ENCODE measurements at places on chromosomes 2 and 18.

DNA sequence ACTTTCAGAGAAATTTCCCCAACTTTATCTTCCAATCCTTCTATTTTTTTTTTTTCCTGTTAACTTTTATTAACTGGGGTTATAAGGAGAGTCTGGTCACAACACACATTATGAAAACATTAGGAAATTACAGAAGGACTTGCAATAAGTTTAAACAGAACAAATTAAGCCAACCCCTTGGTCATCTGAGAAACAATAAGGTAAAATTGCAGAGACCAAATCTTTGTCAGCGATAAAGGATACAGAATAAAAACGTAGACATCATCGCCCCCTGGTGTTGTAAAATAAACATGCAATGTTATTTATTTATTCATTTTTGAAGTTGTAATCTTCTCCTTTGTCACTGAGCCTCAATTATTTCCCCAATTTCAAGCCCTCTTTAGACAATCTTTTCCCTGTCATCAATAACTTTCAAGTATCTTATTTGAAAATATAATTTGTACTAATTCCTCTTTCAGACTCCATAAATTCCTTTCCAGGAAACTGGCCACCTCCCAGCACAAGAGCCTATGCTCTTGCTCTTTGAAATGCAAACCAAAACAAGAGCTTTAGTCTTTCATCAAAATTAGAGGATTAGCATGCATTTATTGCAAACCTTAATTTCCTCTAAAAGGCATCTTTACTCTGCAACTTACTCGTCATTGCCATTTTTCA is 19.5 kb downstream of the G6PC2 start:
- ATAC-seq: peak; percentile 63

DNA sequence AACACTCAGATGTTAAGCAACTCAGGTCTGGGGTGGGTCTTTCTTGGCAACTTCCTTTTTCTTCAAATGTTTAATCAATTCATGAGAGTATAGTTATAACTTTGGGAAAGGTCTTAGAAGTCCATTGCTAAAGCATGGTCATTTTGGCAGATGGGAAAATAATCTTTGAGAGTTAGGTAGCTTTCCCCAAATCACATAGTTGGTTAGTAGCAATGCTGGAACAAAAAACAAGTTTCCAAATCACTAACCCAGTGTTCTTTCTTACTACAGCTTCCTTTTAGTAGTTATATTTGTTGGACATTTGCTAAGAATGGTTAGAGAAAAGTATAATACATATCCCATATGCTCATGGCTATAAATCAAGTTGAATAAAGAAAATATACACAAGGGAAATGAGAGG is 185.2 kb upstream of the SLC14A2 start:
- no peak for ATAC-seq

- no peak for ATAC-seq
Observed at GRCh38 chr18:1993866-1994265, 577.4 kb downstream of the METTL4 start.

DNA sequence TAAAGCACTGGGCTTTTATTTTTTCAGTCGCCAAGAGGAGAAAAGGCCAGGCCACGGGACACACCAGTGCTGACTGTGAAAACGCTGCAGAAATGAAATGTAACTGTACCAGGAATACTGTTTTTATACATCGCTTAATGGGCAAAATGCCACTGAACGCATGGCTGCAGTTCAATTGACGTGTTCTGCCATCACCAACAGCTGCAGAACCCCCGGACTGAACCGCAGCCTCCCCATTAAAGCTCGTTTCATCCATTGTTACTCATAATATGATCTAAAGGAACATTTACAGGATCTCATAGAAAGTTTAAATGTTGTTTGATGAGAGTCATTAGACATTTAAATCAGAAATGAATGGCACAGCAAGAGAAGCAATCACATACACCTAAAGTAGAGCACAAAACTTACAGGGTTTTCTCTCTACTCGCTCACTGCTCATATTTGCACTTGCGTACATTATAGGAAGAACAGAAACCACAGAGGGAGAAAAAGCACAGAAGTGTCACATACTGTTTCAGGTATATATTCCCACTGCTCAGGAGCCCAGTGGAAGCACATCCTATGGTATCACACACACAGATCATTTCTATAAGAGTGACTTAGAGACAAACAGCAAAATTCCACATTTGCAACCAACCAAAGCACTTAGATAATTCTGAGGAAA is 35.3 kb downstream of the TCF4 start:
- no peak for ATAC-seq

DNA sequence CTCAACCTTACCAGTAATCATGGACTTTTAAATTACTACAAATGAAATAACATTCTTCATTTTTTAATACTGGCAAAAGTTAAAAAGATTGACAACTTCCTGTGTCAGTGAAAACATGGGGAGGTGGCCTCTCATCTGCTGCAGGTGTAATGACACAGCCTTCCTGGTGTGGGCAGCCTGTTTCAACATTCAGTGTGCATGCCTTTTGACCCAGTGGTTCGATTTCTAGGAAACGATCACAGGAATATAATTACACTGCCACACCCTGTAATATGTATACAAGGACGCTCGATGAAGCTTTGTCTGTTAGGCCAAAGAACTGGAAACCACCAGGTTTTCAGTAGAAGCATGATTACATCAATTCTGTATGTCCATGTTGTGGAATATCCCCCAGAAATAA is 68.7 kb downstream of the MTHFD2 start:
- 0 out of 3 replicates have a peak, but pooled peaks have one; percentile 30 for ATAC-seq

DNA sequence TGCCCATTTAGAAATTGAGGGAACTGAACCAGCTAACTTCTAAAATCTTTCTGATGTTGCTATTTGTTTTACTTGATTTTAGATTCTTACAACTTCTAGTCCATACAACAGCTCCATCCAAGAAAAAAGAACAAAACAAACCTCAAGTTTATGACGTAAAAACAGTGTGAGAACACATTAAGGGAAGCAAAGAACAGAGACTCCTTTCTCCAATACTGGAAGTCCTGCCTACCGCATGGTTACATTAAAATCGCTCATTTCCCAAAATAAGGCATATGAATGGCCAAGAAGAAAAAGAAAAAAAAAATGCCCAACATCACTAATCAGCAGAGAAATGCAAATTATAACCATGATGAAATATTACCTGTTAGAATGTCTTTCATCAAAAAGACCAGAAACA is 110.0 kb downstream of the TRIB2 start:
- ATAC-seq: no peak

DNA sequence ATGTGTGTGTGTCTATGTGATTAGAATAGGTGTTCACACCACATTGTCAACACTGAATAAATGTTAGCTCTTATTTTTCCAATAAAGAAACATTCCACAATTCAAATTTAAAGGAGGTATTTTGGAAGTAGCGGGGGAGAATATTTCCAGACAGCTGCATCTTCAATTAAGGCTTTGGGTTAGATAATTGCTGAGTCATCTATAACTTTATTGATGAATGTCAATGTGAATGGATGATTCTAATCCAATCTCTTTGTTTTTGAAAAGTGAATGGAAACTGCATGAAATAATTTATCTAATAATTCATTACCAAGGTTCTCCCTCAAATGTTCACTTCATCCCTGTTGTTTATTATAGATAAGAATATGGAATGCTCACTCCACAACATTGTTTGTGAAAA is 625.2 kb downstream of the IRS1 start:
- ATAC-seq: no peak

DNA sequence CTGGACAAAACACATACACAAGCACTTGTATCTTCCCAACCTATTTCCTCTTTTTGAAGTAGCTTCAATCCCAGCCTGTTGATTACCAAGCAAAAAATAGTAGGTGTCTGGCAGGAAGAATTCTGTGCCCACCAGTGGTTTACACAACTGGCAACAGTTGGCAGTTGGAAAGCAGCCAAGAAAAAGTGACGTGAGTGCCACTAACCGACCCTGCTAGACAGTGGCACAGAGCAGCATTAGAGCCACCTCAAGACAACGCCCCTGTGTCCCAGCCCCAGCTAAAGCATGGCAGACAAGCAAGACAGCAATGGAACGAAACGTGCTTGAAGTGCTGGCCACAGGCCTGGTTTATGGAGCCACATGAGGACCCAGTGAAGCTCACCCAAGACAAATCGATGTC is 379.6 kb downstream of the FBXO15 start:
- no peak for ATAC-seq

DNA sequence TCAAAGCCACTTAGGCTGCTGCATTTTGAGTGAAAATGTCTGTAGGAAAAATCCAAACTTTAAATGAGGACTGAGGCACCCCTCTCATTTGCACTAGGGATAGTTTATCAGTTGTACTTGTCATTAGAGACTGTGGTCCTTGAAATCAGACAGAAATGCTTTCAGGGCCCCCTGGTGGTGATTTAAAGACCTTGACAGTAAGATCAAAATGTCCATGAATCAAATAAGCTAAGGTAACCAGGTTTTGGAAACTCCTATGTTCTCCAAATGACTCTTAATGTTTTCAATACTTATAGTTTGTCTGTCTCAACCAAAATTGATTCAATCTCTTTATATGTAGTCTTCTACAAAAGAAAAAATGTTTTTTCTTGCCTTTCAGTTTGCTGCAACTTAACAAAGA is 28.8 kb upstream of the DDX18 start:
- ATAC-seq: peak; percentile 70

DNA sequence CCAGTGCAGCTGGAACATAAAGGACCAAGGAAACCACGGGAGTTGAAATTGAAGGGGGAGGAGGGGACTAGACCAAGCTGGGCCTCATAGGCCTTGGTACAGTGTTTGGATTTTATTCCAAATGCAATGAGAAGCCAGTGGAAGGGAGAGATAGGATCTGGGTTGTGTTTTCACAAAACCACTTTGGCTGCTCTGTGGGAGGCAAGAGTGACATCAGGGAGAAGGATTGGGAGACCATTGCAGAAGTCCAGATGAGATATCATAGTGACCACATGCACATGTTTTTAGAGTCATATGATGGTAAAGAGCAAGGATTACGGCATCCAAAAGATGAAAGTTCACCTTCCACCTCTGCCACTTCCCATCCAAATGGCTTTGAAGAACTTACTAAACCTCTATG is 210.2 kb downstream of the PAX3 start:
- ATAC-seq: no peak

GRCh38 chr2:240635121-240635997 is 10.1 kb downstream of the GPR35 start:
- ATAC-seq: no peak

DNA sequence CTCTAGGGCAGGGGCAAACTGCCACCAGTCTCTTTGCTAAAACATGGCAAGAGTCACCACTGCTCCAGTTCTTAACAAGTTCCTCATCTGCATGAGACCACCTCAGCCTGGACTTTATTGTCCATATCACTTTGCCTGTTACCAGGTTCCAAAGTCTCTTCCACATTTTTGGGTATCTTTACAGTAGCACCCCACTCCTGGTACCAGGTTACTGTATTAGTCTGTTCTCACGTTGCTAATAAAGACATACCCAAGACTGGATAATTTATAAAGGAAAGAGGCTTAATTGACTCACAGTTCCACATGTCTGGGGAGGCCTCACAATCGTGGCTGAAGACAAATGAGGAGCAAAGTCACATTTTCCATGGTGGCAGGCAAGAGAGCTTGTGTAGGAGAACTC is 5.5 kb upstream of the DPP4 start:
- no peak for ATAC-seq

GRCh38 chr18:22182884-22183697 is 13.7 kb downstream of the GATA6 start:
- ATAC-seq: no peak

DNA sequence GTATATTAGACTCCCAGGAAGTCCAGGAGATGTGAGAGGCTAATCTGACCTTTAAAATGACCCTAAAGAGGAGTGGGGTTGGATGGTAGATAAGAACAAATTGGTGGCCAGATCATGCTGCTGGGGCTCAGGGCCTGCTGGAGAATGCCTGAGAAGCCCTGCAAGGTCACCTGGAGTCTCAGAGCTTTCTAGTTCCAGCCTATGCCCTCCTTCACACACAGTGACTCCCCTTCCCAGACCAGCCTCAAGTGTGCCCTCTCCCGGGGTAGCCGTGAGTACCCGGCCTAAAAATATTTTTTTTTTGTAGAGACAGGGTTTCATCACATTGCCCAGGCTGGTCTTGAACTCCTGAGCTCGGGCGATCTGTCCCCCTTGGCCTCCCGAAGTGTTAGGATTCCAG is 44.2 kb upstream of the FZD5 start:
- ATAC-seq: no peak

- no peak for ATAC-seq
Observed at GRCh38 chr2:46978723-46979122, 63.1 kb upstream of the MCFD2 start.

GRCh38 chr2:155356250-155356649 is 657.8 kb downstream of the KCNJ3 start:
- no peak for ATAC-seq

DNA sequence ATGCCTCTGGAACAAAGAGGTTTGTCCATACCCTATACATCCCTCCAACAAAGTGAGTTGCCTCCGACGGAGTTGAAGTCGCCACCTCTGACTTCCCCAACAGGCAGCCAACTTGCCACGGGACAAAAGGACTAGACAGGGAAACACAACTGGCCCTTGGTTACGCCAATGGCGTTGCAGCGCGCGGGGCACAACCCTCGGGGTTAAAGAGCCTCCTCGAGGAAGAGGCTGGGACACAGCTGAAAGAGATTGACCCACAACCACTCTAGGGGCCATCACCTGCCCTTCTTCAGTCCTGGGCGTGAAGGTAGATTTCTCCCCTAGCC is 545 bp downstream of the GTF3C2 start:
- ATAC-seq: peak; percentile 55

DNA sequence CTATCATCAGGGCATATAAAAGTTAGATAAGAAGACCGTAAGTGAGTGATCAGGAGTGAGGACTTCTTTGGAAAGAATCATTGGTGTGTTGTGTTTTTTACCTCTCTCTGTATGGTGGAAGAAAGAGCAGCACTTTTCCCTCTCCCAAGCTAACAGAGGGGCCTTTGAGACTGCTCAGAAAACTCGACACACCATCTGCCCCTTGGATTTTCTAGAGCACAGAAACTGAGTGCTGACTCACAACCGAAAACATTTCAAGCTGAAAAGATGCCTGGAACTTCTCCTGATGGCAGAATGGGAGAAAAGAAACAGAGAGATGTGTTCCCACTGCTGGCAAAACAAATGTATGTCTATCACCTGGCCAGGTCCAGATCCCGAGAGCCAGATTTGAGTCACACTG is 156.6 kb downstream of the DNAH7 start:
- no peak for ATAC-seq

DNA sequence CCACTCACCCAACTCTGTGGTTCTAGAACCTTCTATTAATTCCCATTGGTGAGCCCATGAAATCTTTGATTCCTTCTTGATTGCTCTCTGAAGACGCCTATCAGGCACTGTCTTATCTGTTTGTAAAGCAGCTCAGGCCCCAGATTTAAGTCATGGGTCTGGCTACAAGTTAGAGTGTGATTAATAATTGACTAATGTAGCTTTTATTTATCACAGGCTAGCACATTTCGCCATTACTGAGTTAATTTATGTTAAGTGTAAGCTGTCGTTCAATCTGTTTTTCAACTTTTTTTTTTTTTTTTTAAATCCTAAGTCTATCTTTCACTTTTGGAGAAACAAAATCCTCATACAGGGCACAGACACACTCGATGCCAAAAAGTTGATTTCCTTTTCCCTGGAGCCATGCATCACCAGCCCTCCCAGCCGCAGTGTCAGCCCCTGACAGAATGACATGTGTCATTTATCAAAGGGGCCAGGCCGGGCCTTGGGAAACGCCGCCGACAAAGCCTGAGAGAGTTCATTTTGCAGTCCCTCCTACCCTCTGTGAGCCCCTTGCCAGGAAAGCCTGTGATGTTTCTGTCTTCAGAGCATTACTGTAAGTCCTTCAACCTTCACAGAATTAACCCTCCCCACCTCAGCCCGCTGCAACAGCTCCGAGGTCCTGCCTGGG is 15.8 kb downstream of the TSHZ1 start:
- ATAC-seq: no peak

Data from SK-N-SH treated with all-trans-retinoic acid at 6 μM for 48 hours (cell line).